Chondrocyte (in vitro differentiated cells): ENCODE measurements at places on chromosomes 3 and 15. TPM values are rescaled to one million over a fixed set of nuclear protein-coding genes. Genes with fewer than 3 reads are reported as not detected.

Gene THUMPD3
- 41.7 to 49.8 TPM (median 43.9 TPM) in 3 replicates for total RNA-seq

Gene KIF23
- 13.5 to 20.4 TPM (median 14.8 TPM) in 3 replicates for total RNA-seq

GRCh38 chr3:38008191-38008701, 17.7 kb downstream of the VILL start:
- DNase-seq: no peak

Gene DPPA4
- total RNA-seq: 0.22 to 0.37 TPM (median 0.33 TPM) in 3 replicates

Gene PTPRG
- 41.8 to 45.5 TPM (median 44.0 TPM) in 3 replicates for total RNA-seq

DNA sequence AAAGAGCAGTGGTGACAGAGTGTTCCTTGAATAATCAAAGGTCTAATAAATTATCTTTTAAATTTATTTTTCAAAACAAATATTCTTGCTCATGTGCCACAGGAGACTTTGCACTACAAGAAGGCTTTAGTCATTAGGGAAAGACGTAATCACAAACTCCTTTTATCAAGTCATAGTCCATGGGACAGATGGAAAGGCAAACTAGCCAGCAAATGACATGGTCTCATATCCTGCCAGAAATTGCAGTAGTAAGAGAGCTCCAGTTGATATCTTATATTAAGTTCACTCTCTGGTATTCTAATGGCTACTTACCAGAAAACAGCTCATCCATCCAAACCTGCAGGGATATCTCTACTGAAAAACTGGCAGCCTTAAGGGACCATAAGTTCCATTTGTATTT, 225.0 kb upstream of the TP63 start:
- no peak for DNase-seq

Gene ADIPOQ
- total RNA-seq: 0.05 TPM in 1 of 3 replicates, not detected in the others

- peak; percentile 94 for DNase-seq
Observed at GRCh38 chr3:61564395-61565059, 3.2 kb downstream of the PTPRG start.

DNA sequence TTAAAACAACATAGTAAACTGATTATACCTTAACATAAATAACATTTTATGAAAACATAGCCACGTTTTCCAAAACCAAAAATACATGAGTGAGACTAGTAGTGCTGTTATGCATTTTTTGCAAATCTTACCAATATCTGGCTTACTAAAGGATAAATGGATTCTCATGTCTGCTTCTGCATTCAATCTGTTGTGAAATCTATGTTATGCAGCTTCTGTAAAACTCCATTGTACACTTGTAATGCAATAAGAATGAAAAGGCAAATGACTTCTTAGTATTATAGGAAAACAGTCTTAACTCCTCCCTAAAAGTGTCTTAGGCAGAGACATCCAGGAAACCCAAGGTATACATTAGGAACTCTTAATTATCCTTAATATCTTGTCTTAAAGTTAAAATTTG, 330.9 kb upstream of the THBS1 start:
- no peak for DNase-seq

DNA sequence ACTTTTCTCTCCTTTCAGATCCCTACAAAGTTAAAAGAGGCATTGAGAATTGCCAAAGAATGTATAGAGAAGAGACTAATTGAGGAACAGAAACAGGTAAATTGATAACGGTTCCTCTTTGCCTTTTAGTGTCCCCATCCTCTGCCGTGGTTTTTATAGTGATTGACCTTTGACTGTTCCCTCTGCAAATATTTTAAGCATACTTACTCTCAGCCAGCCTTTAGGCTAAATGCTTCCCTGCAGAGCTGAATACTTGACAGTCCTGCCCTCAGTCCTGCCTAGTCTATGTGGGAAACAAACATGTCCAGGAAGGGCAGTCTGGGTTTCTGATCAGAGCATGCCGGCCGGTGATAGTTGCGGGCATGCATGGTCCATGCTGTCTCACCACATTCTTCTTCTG, 24.7 kb downstream of the PDHB start:
- no peak for DNase-seq
